ENCODE measurements at places on chromosomes 11 and 22.

DNA sequence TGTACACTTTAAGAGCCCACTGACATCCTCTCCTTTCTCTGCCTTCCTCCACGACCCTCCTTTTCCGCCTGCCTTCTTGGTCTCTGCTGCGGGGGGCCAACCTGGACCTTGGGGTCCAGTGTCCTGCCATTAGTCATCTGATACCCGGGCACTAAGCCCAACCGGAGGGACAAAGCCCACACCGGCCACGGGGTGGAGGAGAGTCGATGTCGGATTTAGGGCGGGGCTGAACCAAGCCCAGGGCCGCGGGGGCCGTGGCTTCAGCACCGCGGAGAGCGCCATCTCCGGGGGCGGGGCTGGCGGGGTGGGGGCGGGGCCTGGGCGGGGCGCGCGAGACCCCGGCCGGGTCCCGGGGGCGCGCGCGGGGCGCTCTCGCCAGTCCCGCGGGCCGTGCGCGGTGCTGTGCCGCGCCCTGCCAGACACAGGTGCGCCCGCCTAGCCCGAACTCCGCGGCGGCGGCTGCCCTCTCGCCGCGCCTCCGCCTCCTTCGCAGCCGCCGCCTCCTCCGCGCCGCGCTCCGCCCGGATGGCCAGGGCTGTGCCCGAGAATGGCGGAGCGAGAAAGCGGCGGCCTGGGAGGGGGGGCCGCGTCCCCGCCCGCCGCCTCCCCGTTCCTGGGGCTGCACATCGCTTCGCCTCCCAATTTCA is at the start of gene MAPK8IP1:
Gene MAPK8IP1, plus strand, starts transcription at position 378 of the 647 bp plus-strand sequence. Its CDS starts 170 bp downstream, at position 548.
- no peak for DNase-seq

DNA sequence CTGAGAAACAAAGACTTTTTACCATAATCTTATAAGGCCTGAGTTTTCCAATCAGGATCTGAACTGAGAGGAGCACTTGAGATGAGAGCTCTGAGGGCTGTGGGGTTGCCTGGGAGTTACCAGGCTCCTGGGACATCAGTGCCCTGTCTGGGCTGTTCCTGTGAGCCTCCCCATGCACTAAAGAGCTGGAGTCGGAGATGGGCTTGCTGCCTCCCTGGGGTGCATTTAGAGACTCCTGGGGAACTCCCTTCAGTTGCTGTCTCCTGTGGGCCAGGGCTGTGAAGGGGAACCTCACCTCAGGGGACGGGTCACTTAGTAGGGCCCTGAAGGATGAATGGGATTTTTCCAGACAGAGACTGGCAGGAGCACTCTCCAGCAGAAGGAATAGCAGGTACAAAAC is 33.3 kb downstream of the KCNC1 start:
- no peak for DNase-seq

GRCh38 chr11:12705874-12706273 is 31.7 kb downstream of the TEAD1 start:
- DNase-seq, result no peak

- DNase-seq, result no peak
These were observed 23.8 kb downstream of the BRD1 start for GRCh38 chr22:49803737-49804375.

GRCh38 chr11:72075756-72076155 is 4.6 kb downstream of the NUMA1 start:
- DNase-seq, result no peak

GRCh38 chr11:113926273-113927197 is 21.9 kb downstream of the HTR3B start:
- DNase-seq, result no peak

- no peak for DNase-seq
These were observed 34.4 kb downstream of the IGF2 start for GRCh38 chr11:2104524-2105440.

DNA sequence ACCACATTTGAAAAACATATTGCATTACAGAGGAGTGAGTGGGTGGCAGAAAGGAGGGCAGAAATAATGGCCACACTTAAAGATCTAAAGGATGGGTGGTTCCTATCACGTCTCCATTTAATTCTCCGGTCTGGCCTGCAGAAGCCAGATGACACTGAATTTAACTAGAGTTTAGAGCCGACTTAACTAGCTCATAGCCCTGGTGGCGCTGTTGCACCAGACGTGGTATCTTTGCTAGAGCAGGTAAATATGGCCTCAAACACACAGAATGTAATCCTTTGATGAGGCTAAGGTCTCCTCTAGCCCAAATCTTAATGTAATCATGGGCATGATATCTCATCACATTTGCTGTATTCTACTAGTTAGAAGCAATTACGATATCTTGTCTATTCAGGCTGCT is 51.5 kb upstream of the GAL start:
- DNase-seq, result no peak
